ENCODE measurements at places on chromosomes 2 and 18.
A peak's percentile ranks its signal among the peaks of the same experiment; 100 is the strongest.

DNA sequence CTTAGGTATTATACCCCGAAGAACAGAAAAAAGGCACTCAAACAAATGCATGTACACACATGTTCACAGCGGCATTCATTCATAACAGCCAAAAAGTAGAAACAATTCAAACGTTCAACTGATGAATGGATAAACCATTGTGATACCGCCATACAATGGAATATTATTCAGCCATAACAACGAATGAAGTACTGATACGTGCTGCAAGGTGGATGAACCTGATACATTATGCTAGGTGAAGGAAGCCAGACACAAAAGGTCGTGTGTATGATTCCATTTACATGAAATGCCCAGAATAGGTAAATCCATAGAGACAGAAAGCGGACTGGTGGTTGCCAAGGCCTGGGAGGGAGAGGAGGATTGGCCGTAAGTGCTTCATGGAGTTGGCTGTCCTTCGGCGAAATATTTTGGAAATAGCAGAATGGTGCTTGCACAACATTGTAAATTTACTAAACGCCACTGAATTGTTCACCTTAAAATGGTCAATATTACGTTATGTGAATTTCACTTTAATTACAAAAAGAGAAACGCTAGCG, 750 bp upstream of the RMP24 start:
- peak; percentile 65 for DNase-seq

- no peak for DNase-seq
These were observed 3.7 kb downstream of the DYM start for GRCh38 chr18:49456794-49457193.

- DNase-seq: peak; percentile 91
These were observed at the start of gene ALK for GRCh38 chr2:29921560-29921915. Gene ALK (minus strand): TSS chr2:29921586. CDS start chr2:29920659, 927 bp downstream.

GRCh38 chr18:78562531-78562961, 417.1 kb upstream of the SALL3 start:
- DNase-seq: no peak

DNA sequence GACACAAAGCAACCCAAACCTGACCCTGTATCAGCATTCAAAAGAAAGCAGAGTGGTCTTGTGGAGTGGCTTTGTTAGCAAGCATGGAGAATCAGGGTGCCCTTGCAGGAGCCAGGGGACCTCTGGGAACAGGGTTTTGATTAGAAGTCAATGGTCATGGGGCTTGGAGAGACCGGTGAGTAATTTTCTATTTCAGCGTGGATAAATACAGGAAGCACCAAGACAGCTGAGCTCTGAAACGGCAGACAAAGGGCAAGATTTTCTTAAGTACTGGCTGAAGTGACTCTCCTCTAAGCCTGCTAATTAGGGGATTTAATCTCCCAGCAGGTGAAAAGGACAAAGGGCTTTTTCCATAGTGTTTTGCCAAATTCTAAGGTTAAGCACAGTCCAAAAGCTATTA, 78.0 kb upstream of the GAREM1 start:
- DNase-seq: peak; percentile 97

GRCh38 chr18:8480506-8481328, 128.5 kb upstream of the RAB12 start:
- no peak for DNase-seq

- no peak for DNase-seq
These were observed 58.3 kb upstream of the TNP1 start for GRCh38 chr2:216918088-216918680.

GRCh38 chr2:189441709-189442074, 418 bp downstream of the WDR75 start:
- peak; percentile 26 for DNase-seq

GRCh38 chr2:58035352-58035751, 11.3 kb upstream of the VRK2 start:
- DNase-seq: no peak

GRCh38 chr2:239606741-239607516, 206.1 kb upstream of the HDAC4 start:
- DNase-seq: no peak

- DNase-seq: peak; percentile 76
These were observed 2.0 kb downstream of the SP9 start for GRCh38 chr2:174336501-174337336.

GRCh38 chr18:48412339-48412929, 3.3 kb upstream of the ZBTB7C start:
- peak; percentile 65 for DNase-seq

DNA sequence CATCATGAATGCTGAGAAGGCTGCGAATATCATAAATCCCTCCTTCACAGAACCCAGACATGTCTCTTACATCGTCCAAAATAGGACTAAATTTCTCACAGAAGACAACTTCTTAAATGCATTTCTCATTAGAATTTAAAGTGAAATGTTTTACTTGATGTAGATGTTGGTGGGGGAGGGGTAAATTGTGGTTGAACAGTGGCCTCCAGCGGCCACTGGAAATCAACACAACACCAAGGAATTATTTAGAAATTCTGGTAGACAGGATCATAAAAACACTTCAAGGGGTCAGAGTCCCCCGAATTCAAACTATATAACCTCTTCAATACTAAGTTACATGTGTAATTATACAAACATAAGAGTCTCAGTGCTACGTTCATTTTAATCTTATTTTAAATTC, 135.9 kb downstream of the ABCA12 start:
- DNase-seq: no peak

DNA sequence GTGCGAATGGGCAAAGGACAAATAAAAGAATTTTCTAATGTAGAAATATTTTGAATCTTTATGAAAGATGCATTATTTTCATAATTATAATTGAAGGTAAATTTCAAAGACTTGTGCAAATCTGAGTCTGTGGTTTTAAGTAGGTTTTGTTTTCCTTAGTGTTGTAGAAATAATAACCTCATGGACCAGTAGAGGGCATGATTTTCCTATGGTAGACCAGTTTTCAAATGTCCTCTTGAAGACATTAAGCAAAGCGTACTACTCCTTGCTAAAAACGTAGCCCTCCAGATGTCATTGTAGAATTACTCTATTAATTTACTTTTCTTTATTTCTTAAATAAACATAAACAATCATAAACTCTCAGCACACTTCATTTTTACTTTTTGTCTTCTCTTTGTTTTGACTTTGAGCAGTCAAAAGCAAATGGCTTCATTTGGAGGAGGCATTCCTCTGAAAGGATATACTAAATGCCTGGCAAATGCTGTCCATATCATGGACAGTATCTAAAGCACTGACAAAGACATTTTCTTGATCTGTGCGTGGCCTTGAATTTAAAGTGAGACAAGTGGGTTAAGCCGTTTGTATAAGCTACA, 85.8 kb upstream of the FAM237A start:
- DNase-seq: peak; percentile 56

GRCh38 chr2:103208916-103209315, 447.1 kb downstream of the TMEM182 start:
- DNase-seq: no peak

DNA sequence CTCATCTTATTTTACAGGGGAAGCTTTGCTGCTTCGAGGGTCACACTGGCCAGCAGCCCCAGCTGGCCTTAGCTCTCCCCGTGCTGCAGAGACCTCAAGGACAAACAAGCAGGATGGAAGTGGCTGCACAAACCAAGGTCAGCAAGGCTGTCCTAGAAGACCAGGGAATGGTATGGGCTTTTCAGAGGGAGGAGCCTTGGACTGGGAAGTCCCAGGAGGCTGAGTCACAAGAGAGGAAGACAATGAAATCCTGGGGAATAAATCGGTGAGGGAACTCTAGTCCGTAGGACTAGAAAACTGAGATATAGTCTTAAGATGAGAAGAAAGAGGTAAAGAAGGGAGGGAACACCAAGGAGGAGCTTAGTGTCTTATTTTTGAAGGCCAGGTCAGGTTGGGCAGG, 15.7 kb downstream of the CREG2 start:
- no peak for DNase-seq

- no peak for DNase-seq
These were observed 131.4 kb downstream of the MSH2 start for GRCh38 chr2:47534179-47534919.

DNA sequence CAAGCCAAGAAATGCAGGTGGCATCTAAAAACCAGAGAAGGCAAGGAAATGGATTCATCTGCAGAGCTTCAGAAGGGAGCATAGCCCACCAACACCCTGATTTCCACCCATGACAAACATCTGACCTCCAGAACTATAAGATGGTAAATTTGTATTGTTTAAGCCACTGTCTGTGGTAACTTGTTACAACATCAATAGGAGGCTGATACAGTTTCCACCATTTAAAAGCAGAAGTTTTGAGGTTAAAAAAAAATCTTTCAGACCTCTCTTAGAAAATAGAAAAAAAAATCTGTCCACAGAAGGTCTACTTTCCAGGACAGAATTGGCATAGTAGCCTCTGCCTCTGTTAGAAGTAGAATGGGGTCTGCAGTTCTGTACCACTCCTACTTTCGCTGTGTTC, 37.2 kb downstream of the SLC40A1 start:
- DNase-seq: no peak

DNA sequence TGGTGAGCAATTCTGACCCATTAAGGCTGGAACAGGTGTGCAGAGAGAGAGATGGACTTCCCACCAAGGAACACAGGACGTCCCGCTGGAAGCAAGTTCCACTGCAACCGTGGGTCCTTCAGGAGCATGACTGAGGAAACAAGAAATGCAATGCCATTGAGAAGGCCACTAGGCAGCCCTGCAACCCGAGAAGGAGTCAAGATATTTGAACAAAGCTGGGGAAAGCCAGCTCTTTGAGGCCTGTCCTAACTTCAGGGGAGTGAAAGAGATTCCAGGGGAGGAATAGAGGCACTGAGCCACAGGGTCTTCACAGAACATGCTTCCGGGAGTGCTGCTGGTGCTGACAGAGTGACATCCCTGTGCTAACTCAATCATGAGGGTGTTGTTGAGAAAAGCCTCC, 153.8 kb upstream of the ZNF236 start:
- DNase-seq: no peak

- DNase-seq: no peak
These were observed 2.8 kb upstream of the ATF2 start for GRCh38 chr2:175170659-175171304.

DNA sequence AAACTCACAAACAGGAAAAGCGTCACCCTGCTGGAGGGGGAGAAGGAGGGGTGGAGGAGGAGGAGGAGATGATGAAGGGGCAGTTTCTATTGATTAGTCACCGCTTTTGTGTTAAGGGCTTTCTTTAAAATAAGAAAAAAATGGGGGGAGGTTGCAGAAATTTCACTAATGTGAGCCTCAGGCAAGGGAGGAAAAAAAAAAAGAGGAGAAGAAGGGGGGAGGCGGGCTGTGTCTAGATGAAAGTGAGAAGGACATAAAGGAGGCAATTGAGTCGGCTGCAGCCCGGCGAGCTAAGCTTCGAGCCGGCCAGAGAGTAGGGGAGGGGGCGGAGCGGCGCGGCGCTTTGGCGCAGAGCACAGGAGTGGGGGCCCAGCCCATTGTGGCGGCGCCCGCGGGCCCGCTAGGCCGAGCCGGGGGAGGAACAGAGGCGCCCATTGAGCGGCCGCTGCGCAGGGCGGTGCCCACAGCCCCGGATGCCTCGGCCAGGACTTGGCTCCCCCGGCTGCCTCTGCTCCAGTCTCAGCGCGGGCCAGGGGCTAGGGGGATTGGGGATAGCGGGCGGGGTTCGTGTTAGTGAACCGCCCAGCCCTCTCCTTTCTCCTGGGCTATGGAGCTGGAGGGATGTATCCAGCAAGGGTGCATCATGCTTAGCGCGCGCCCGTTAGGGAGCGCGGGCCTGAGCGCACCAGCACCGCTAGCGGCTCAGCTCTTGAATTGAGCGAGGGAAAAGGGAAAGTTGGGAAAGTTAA, 7.9 kb downstream of the PAX3 start:
- no peak for DNase-seq

DNA sequence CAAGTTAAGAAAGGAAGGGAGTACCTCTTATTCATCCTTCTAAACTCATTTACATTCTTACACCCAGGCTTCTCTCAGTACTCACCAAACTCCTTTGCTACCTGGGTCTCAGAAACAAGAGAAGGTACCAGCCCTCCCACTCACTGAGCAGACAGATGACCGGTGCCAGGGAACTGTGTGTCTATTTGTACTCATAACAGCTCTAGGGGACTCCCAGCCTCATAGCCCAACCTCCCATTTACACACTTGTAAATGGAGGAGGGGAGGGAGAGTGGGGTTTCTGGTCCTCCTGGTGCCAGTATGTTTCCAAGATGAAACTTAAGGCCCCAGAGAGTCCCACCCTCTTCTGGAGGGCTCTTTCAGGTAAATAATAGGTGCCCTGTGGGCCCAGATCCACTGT, 42.8 kb upstream of the SIGLEC15 start:
- DNase-seq: no peak

DNA sequence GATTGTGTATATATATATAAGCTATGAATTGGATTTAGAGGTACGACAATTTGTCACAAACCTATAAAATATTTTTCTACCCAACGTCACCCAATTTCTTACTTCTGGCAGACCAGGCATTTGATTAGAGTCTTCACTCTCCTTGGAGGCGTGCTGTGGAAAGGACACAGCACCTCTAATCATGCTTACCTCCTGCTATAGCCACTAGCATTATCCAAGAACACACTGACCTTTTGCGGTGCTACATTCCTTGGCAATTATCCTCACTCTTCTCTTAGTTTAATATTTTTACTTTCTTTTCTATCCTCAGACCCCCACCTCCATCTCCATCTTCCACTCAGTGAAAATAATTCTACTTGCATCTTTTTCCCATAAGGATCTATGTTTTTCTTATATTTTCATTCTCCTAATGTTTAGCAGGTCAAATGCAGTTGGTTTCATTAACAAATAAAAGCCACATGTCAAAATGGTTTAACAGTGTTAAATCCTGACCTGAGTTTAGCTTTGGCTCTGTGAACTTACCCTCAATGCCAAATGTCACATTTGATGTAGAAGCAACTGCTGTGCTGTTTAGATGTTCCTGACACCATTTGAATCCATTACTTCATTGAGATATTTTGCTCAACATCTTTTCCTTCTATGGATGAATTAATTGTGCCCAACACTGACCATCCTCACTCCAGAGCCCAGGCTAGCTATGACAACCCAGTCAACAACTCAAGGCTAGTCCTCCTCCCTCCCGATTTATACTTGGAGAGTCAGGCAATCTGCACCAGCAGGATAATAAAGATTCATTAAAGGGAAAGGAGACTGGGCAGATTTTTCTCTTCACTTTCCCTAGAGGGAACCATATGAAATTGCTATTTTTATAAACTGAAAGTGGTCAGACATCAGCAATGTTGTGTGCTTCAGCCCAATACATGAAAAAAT, 240.5 kb downstream of the MREG start:
- no peak for DNase-seq

DNA sequence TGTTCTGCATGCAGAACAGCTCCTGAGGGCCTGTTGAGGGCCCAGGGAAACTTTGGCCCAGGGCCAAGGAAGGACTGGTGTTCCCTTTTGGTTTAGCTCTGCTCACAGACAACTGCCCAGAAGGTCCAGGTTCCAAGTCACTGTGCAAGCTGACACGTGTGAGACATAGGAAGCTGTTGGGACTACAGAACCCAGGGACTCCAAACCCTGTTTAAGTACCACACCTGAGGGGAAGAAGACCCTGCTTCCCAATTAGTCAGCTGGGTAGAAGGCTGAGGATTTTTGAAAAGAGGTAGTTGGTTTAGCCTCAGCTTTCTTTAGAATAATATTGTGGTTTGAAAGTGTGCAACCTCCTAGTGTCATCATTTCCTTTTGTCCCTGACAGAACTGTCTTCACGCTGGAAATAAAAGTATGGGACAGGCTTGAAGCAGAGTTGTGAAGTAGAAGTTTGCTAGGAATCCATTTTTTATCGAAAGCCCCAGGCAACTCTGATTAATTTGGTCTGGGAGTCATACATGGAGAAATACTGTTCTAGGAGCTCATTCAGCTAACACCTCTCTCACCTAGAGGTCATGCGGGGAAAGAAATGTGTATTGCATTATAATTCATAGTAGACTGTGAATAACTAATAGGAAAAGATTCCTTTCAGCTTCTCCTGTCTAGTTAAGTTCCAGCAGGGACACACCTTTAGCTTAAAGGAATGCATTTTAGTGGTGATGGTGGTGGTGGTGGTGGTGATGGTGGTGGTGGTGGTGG, 19.9 kb upstream of the IL1RL1 start:
- no peak for DNase-seq
